NCI-H1436 treated with DMSO at 0.1 percent for 48 hours (cell line): ENCODE measurements at places on chromosomes 1 and 21.

DNA sequence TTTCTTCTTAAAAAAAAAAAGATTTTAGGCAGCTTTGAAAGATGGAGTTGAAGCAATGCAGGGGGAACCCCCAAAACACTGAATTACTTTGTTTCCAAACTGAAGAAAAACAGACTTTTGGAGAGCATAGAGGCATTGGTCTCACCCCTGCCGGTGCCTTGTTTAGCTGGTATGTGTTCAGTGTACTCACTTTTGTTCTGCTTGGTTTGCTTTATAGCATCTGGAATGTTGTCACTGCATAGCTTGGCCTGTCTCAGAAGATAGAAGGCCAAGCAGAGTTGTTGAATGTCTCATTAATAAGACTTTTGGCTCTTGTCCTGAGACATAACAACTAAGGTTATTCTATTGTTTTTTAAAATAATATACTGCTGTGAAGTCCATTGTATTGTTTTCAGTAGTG is 6.9 kb downstream of the THRAP3 start:
- no peak for DNase-seq

DNA sequence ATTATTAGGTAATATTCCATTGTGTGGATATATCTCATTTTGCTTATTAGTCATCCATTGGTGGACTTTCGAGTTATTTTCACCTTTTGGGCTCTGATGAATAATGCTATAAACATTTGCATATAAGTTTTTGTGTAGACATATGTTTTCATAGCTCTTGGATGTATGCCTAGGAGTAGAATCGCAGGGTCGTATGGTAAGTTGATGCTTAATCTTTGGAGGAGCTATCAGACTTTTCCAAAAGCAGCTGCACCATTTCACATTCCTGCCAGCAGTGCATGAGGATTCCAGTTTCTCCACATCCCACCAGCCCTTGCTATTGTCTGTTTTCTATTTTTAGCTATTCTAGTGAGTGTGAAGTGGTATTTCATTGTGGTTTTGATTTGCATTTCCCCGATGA is 120.3 kb upstream of the TMEM51 start:
- no peak for DNase-seq

GRCh38 chr1:207823880-207824566 is 72.2 kb downstream of the CD46 start:
- DNase-seq: no peak

DNA sequence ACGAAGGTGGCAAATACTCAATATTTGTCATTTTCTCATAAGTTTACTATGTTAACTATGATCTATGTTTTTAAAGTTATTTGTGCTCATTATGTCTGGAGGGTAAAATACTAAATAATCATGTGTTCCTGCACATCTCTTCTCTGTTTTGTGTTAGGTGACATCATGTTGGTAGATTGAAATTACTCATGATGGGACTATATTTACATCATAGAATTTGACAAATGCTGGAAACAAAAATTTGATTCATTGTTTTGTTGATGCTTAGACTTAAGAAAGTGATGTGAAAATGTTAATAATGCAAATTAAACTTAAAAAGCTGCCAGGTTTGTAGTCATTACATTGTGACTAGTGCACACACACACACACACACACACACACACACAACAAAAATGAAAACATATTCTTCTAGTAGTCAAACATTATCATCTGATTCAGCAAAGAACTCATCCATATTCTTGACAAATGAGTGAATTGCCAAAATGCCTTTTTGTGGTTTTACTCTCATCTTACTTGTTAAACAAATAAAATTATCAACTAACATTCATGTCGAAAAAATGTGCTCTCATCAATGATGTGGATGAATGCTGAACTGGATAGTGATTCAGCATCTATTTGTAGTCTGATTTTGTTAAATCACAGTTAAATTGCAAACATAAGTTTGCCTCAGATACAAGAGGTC is 870.7 kb downstream of the BRINP3 start:
- DNase-seq: no peak

DNA sequence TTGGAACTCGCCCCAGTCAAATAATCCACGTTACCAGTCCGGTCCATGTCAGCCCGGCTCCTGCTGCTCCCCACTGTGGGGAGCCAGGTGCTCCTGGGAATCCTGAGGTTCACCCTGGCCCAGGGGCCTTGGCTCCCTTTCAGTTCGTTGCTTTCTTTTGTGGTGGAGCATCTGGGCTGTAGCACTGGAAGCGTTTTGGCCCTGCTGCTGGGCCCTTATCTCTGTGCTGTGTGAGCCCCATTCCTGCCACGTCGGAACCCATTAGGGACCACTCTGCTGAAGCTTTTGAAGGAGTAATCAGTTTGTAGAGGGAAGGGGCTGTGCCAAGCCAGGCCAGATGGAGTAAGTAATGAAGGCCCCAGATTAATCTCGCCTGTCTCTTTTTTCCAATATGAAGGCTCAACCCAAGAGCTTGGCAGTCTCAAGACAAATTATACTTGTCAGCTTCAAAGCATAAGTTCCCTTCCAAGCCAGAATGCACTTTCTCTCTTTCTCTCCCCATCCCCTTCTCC is 82.3 kb downstream of the PGM1 start:
- no peak for DNase-seq

- DNase-seq: no peak
Measured at GRCh38 chr1:32900956-32901822, at the start of gene TMEM54. Gene TMEM54, minus strand, starts transcription at chr1:32901389. Its CDS starts 151 bp downstream, at chr1:32901238.

GRCh38 chr1:47997289-47998200 is at the start of gene TRABD2B:
Gene TRABD2B, minus strand, starts transcription at chr1:47997385.
- DNase-seq: no peak

- DNase-seq: no peak
Measured at GRCh38 chr1:197808880-197809279, 33.6 kb upstream of the DENND1B start.

GRCh38 chr1:31568895-31569595 is 7.3 kb upstream of the TINAGL1 start:
- no peak for DNase-seq

DNA sequence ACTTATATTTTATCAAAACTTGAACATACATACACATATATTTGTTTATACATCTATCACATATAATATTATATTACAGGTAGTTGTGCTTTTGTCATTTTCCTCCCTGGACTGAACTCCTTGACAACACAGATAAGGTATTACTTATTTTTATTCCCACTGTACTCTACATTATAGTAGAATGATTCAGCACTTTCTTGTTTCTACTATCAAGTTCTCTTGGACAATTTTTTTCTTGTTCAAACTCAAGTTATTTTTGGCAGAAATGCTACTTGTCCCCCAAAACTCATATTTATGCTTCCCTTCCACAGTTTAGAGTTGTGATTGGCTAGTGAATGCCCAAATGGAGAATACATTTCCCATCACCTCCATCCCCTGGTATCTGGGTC is 10.8 kb upstream of the PTPRC start:
- no peak for DNase-seq

DNA sequence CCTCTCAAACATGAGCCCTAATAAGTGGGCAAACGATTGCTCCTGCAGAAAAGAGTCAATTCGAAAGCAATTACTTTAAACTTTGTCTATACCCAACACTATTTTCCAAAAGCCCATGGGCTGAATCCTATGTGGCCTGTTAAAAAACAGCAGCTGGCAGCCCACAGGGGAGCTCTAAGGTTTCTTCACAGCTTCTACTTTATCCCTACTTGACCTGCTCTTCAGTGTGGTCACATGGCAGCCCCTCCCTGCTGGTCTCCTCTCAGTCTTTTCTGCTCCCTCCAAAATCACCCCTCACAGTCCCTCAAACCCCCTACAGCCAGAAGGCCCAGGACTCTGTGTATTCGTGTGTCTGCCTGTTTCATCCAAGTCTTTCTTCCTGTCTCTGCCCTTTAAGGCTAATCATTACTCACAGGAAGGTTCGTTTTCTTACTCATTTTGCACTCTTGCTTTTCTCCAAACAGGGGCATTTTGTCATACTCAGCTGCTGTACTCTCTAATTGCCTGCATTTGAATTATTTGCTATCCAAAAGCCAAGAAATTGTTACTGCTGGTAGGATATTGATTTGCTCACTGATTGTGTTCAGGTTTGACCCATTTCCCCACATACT is 62.4 kb upstream of the FAM3B start:
- no peak for DNase-seq
